Effector memory CD4-positive, alpha-beta T cell (primary cell): ENCODE measurements at places on chromosomes 2 and 18.

DNA sequence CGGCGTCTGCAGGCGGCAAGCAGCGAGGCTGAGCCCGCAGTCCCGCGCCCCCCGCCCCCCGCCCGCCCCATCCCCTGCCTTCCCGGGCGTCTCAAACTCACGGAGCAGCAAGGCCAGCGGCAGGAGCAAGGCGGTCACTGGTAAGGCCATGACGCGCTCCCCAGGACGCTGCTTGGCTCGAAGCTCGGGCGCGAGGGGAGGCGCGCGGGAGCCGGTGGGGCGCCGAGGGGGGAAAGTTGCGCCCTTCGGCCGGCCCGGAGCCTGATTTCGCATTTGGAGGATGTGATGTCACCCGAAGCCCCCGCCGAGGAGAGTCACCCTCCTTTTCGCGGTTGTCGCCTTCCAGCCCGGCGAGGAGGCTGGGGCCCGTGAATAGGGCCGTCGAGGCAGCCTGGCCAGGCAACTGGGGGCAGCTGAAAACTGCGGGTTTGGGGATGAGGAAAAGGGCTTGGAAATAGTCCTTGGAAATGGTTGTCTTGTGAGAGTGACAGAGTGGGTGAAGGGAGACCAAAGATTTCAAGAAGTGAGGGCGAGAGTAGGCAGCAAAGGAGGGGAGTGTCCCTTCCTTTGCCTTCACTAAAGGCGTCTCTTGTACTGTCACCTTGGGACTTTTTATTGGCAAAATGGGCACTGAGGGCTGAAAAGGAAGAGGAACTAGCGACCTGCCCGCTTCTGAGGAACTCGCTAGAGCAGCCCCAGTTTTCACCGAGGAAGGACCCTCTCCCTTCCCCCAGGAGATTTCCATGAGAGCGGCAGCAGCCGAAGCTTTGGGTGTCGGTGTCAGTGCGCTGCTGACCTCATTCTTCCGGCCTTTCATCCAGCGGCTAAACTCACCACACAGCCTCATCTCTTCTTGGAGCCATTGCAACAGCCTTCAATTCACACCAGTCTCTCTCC is at the start of gene CD8A:
Gene CD8A (minus strand): TSS at position 238 of the 897 bp plus-strand sequence. CDS start 88 bp downstream, at position 150.
- no peak for DNase-seq

DNA sequence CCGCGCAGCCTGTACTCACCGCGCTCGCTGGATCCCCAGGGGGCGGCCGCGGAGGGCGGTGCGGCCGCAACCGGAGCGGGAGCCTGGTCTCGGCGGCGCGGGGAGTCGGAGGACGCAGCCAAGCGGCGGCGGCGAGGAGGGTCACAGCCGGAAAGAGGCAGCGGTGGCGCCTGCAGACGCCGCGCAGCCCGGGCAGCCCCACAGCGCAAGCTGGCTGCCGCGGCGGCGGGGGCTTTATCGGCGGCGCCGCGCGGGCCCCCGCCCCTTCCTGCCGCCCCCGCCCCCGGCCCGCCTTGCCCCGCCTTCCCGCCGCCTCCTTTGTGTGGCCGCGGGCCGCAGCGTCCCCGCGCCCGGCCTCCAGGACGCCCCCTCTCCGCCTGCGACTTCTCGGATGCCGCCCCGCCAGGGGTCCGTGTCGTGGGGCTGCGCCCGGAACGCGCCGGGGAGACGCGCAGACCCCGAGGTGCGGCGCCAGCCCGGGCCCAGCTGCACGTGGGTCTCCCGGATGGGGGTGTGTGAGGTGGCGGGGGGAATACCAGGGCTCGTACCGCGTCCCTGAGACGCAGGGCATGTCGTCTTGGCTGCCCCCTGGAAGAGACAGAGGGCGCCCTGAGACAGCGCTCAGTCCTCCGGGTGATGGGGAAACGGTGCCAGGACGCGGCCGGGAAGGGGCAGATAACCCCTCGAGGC is at the start of gene SERPINE2:
Gene SERPINE2 (minus strand): TSS at position 207 of the 690 bp plus-strand sequence. CDS start 37,386 bp downstream, outside the sequence.
- DNase-seq: no peak

GRCh38 chr2:23850564-23851256 is 76.2 kb downstream of the ATAD2B start:
- DNase-seq: no peak

GRCh38 chr18:2412996-2413751 is 158.1 kb downstream of the METTL4 start:
- no peak for DNase-seq

DNA sequence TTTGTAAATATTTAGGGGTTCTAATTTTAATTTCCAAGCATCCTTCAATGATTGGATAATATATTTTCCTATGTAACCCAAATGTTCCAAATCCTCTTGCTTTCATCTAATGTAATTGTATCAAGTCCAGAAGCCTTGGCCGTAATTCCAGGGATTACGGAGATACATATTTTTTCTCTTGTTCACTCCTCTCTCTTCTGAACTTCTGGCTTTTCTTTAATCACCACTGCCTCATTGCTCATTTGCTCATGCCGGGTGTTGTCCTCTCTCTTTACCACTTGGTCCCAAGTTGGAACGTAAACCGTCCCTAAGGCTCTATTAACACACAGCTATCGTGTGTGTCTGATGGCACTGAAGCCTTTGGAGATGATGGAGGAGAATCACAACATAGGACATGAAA is 188.7 kb upstream of the COL3A1 start:
- DNase-seq: no peak

DNA sequence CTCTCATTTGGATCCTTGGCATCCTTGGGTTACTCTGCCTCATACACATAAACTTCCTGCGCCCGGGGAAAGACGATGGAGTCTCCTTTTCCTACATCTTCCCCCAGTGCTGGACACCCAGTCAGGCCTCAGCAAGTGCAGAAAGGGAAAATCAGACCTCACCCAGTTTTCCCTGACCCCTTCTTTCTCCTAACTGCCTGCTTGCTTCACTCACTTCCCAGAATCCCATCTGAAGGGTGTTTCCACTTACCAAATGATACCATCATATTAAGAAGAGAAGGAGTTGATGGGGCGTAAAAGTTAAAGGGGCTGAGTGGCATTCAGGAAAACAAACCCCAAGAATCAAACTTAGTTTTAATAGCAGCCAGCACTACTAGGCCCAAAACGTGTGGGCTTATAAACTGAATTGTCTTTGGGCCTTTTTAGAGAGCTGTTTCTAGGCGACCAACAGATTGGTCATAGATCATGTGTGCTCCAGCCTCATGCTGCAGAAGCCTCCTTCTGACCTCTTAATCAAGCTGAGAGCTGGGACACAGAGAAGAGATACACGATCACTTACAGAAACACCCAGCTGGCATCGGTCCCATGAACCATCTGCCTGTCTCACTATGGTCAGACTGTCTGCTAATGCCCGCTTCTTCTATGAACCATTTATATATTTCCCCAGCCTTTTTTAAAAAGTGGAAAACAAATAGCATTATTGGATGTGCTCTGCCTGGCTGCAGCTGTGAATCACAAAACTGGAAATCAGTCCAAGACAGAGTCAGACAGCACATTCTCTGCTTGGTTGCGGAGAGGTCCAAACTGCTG is 165.7 kb upstream of the SLC14A2 start:
- DNase-seq: no peak

DNA sequence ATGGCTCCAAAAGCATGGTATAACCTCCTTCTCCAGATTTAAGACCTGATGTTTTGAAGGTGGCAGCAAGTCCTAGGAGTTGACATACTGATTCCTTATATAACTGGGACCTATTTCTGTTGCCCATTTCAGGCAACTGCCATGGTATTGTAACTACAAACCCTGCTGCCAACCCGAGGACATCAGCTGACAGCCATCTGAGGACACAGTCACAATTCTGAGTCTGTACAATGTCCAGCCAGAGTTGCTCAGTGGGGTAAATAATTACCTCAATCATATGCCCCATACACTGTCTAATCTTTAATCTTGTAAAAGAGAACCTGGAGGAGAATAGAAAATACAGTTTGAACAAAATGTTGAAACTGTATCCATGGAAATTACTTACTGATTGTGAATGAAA is 8.7 kb upstream of the GAREM2 start:
- DNase-seq: no peak

- no peak for DNase-seq
These were observed 182.6 kb downstream of the BCL11A start for GRCh38 chr2:60370814-60371213.

- no peak for DNase-seq
These were observed 356.8 kb downstream of the CYRIA start for GRCh38 chr2:16308816-16309215.

GRCh38 chr2:234949762-234950434 is 1.9 kb upstream of the SH3BP4 start:
- DNase-seq: no peak
